Activated naive CD4-positive, alpha-beta T cell treated with anti-CD3 and anti-CD28 coated beads, Interleukin-2, amount 50 U/mL, for 16 hours (primary cell): ENCODE measurements at places on chromosomes 1 and 21.
A peak's percentile ranks its signal among the peaks of the same experiment; 100 is the strongest.

DNA sequence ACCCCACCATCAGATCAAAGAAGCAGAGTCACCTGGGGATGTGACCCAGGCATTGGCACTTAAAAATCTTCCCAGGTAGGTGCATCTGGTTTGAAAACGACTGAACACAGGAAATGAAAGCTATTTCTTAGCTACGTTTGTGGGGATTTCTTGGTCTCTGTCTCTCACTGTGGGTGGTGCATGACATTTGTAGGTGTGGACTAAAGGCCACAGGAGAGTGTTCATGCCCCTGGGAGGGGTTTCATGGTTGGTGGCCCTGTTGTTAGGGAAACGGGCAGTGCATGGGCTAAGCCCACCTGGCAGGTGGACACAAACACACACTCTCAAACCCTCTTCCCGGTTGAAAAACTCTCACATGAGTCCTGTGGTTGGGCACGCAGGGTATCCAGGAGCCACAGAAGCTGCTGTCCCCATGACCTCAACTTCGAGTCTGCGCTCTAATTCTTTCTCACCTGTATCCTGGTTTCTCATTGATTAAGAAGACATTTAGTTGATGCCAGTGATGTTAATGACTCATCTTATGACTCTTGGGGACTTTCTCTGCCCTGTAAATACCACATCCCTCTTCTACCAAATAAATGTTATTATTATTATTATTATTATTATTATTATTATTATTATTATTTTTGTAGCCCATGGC is 119.4 kb downstream of the MRPS6 start:
- DNase-seq = no peak

- no peak for DNase-seq
These were observed 172.2 kb upstream of the L1TD1 start for GRCh38 chr1:62022382-62022983.

- DNase-seq = no peak
These were observed 8.7 kb downstream of the PLXNA2 start for GRCh38 chr1:208235356-208235981.

GRCh38 chr1:167661527-167662426 is 31.7 kb downstream of the RCSD1 start:
- DNase-seq = no peak

DNA sequence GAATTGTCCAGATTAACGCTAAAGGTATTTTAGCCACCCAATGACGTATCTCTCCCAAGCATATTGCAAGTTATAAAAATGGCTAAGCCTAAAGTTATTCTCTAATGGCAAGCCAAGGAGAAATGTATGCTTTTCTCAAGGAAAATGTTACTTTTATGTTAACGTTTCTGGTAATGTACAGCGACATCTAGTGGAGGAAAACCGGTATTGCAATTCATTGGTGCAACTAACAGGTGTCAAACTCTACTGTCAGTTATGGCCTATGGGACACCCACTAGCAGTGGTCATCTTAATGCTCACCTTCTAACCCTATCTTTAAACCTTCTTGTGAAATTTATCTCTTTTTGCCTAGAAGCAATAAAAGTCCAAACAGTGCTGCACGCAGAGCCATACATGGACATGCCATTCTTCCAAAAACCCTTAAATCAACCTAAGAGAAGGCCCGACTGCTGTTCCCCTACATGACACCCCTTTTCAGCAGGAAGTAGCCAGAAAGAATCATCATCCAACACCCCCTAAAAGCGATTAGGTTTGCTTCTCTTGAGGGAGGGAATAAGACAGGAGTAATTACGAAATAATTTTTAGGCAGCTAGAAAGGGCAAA is 68.7 kb upstream of the LRIF1 start:
- no peak for DNase-seq

DNA sequence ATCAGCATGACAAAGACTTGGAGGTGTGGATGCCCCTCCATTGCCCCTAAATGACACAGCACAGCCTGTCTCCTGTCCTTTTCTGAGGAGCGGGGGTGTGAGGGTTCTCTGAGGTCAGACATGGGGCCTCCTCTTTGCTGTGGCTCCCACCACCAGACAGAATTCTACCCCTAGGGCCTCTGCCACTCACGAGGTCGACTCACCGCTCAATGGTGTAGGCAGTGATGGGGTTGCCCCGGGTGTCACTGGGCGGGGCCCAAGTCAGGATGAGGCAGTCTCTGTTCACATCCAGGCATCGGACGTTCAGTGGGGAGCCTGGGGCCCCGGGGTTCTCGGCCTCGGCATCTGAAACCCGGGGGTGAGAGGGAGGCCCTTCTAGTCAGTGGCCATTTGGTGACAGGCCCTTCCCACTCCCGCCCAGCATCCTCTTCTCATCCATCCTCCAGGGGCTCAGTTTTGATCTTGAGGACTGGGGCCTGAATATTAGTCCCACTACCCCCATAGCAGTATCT is 19.9 kb downstream of the MYOM3 start:
- no peak for DNase-seq

- DNase-seq = no peak
These were observed 34.0 kb upstream of the BACE2 start for GRCh38 chr21:41133874-41134522.

GRCh38 chr1:235504122-235504493 is at the start of gene B3GALNT2:
Gene B3GALNT2, minus strand, starts transcription at chr1:235504452. Its CDS starts 200 bp downstream, at chr1:235504252.
- DNase-seq = no peak

DNA sequence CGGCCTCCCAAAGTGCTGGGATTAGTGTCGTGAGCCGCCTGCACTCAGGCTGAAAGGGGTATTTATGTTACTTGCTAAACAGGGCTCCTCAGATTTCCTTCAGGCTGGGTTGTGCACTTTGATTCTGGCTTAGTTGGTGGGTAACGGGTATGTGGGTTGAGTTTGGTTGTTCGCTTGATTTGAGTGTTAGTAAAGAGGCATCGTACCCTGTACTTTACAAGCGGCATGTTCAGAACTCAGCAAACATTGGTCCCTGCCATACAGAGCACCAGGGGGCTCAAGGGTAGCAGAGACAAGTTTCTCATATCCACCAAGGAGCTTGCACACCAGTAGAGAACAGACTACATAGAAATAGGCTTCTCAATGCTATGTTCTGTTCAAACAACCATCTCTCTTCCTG is 147.8 kb downstream of the PGBD5 start:
- no peak for DNase-seq

DNA sequence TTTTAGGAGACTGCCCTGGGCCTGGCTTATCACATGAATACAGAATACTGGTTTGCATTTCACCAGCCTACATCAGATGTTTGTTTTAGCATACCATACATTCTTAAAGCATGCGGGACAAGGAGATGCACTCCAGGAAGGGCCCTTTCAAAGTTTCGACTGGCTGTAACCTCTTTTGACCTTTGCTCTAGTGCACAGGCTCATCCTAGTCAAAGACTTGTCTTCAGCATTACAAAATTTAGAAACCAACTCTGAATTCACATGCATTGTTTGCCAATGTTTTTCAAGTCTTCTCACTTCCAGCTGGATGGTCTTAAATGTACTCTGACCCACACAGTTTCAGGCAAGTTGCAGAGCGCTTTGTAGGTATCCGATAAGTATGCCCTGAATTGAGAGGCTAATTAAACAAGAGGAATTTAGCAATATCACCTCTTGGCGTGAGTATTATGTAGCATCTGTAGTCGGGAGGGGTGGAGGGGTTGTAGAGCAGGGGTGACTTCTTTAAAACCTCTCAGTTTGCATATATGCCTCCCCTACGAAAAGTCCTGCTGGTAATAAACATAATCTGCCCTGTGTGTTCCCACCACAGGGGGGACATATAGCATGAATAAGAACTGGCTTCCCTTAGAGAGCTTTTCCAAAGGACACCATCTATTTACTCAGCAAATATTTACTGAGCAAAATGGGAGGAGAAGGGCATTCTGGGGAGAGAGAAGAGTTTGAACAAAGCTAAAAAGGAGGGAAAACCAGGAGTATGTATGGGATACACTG is 24.4 kb upstream of the AHCYL1 start:
- no peak for DNase-seq

- peak; percentile 67 for DNase-seq
These were observed 316 bp downstream of the AP4B1 start for GRCh38 chr1:113904293-113904673.

DNA sequence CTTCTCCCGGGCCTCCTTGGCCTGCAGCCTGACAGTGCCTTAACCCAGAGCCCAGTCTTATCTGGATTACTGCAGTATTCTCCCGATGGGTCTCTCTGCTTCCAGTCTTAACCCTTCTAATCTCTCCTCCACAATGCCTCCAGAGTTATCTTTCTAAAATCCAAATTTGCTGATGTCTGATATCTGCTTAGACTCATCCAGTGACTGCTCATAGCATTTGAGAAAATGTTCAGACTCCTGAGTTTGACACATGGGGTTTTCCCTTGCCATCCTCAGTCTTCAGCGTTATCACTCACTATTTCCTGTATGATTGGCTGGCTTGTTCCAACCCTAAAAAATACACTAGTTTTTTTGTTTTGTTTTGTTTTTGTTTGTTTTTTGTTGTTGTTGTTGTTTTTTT is 102.0 kb downstream of the FMN2 start:
- no peak for DNase-seq

DNA sequence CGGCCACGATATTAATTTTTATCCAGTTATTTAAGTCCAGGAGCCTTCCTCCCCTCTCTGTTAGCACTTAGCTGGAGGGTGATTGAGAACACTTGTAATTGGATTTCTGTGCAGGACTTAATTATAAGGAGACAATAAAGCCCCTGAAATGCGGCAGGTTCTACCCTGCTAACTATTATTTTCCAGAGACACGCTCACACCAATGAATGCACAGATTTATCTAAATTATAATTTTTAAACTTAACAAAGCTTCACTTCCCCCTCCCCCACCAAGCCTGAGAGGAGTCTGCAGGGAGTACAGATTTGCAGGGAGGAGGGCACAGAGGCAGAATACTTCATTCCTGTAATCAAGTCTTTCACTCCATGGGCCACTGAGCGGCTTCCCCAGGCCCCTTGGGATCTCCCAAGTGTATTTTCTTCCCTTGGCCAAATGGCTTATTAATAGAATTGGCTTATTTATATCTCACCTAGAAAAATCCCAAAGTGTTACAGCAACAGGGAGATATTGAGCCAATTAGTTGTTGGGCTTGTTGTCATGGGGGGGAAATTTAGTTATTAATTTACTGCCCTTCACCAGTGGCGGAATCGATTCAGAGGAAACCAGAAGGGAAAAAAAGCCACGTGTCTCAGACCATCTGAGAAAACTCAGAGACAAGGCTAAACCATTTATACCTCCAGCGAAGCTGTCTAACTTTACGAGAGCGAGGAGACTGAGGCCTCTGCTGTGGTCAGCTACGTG is 99.0 kb upstream of the CD34 start:
- no peak for DNase-seq

DNA sequence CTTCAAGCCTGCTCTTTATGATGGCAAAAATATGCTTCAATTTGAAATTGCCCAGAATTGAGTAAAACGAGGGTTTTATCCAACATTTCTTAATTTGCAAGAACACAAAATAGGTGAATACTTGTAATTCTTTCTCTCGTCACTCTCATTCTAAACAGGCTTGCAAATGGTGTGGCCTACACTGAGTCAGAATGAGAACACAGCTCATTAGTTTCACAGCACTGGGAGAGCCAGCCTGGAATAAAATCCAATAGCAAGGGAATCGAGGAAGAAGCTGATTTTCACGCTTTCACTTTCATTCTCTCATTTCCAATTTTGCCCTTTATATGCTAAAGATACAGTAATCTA is 537.5 kb downstream of the LTN1 start:
- DNase-seq = no peak

DNA sequence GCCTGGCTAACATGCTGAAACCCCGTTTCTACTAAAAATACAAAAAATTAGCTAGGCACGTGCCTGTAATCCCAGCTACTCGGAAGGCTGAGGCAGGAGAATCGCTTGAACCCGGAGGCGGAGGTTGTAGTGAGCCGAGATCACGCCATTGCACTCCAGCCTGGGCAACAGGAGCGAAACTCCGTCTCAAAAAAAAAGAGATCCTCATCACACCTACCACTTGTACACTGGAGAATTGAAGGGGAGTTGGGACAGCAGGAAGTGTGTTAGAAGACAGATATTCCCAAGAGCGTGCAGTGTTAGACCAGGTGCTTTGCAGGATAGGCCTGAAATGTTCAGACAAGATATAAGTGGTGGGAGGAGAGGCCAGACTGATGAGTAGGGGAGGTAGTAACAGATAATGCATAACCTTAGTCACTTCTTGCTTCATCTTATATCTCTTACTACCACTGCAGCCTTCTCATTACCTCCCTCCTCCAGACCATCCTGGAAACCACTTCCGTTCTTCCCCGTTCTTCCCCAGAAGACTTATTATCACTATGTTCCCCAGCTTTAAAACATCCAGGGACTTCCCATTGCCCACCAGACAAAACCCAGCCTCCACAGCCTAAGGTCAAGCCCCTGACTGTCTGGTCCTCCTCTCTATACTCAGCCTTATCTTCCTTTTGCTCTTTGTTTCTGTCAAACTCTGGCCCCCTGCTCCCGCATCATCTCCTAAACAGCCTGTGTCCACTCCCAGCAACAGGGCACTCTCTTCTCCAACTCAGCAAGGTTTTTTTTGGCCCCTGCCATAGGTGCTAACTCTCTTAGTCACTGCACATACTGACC is 21.3 kb downstream of the FAM20B start:
- DNase-seq = no peak

- no peak for DNase-seq
These were observed 71.8 kb downstream of the CHRM3 start for GRCh38 chr1:239458144-239458500.

DNA sequence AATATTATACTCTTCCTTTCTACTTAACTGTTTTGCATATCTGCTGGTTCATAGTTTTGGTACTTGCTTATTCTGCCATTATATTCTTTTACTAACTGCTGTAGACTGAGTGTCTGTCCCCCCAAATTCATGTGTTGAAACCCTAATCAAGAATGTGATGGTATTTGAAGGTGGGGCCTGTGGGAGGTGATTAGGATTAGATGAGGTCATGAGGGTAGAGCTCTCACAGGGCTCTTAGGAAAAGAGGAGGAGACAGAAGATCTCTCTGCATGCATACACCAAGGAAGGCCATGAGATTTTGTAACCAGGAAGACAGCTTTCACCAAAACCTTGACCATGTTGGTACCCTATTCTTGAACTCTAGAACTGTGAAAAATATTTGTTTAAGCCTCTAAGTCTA is 354.1 kb upstream of the B3GALT2 start:
- DNase-seq = no peak

- no peak for DNase-seq
These were observed 55.9 kb downstream of the C1orf87 start for GRCh38 chr1:60017508-60018205.

DNA sequence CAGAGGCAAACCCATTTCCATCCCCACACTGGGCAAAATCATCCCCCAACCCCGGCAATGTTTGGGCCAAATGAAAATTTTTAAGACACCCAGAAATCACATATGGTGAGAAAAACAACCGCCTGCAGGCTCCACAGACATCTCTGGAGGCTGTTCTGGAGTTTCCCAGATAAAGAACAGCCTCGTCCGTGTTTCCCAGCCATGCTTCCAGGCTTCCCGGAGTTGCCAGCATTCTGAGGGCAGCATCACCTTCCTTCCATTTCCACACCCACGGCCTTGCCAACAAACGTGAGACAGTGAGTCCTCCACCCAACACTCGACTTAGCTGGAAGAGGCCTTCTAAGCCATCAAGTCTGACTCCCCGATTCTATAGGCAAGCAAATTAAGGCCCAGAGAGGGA is 36.9 kb downstream of the KCNN3 start:
- no peak for DNase-seq
